Stimulated activated naive B cell treated with anti-CD40 and anti-IgM and Interleukin-4, amounts not matched to agents 10 μg/mL and 1 μg/mL and 100 μg/mL, for 72 hours (primary cell): ENCODE measurements at places on chromosomes 3 and 15.

DNA sequence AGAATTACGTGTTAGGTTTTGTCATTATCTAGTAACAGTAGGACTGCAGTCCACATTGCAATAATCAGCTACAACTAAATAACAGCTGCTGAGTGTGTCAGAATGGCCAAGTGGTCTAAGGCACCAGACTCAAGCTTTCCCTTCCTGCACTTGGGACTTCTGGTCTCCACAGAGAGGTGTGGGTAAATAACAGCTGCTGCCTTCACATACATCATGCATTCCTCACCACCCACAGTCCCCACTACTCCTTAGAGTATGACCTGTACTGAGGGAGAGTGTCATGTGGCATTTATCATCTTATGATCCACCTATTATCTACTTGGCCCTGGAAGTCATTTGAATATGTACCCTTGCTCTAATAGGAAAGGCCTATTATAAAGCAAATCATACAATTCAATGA is 22.2 kb upstream of the ZMAT3 start:
- no peak for DNase-seq

DNA sequence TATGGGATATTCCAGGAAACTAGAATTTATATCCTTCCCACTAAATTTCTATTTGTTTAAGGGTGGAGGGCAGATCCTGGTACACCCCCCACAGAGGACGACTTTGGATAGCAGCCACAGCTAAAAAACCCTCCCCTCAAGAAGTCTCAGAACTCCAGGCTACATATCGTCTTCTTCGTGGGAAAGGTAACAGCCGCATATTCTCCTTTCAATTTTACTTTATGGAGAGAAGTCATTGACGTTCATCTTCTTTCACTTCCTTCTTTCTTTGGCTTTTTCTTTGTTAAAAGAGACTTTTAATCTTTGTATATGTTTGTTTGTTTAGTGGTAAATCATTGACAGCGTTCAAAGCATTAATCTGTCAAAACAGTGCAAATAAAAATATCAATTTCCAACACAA is 36.3 kb downstream of the TRIP4 start:
- DNase-seq = no peak

GRCh38 chr3:43752905-43753304 is 62.2 kb downstream of the ABHD5 start:
- DNase-seq = no peak

DNA sequence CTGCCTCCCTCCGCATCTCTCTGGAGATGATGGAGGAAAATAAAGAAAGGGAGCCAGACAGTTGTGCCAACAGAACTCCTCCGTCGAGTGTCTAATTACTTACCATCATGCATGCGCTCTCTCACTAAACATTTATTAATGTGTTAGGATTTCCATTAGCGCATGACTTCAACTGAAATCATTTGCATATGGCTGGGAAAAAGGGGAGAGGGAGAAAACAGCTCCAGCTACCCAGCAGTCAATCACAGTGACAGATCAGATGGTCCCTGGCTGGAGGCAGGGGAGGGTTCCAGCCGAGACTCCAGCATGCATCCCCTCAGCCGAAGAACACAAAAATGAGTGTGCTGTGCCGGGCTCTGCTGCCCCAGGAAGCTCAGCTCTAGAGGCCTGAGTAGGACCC is 6.8 kb upstream of the RHO start:
- DNase-seq = no peak

- no peak for DNase-seq
Measured at GRCh38 chr15:62612771-62613170, 429.8 kb upstream of the TPM1 start.

DNA sequence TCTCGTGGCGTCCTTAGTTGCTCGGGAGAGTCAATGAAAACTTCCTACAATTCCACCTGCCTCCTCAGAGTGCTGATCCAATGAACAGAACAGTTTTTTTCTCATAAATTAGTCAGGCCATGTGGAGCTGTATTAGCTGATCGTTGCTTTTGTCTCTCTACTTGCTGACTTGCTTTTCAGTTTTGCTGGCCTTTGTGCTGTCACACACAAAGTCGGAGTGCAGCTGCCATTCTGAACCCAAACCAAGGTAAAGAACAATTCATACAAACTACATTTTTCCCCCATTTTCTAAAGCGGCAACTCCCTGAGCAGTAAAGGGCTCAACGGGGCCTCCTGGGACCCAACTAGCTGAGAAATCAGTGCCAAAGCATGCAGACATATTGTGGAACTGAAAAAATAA is 43.1 kb downstream of the MEIS2 start:
- DNase-seq = no peak

DNA sequence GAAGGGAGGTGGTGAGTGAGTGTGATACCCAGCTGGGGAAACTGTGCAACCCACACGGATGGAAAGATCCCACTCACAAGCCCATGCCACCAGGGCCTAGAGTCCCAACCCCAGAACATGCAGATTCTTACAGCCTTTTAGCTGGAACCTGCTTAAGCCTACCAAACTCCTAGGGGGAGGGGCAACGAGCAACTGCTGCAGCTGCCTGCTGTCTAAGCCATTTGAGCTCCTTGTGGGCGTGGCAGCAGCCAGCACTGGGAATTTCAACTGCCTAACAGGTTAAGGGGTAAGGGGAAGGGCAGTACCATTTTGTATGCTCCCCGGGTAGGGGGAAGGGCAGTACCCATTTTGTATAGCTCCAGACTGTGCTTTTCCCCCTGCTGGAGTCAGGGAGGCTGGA is 673.2 kb upstream of the BCHE start:
- no peak for DNase-seq

GRCh38 chr3:167929968-167930367 is 165.8 kb downstream of the GOLIM4 start:
- no peak for DNase-seq

DNA sequence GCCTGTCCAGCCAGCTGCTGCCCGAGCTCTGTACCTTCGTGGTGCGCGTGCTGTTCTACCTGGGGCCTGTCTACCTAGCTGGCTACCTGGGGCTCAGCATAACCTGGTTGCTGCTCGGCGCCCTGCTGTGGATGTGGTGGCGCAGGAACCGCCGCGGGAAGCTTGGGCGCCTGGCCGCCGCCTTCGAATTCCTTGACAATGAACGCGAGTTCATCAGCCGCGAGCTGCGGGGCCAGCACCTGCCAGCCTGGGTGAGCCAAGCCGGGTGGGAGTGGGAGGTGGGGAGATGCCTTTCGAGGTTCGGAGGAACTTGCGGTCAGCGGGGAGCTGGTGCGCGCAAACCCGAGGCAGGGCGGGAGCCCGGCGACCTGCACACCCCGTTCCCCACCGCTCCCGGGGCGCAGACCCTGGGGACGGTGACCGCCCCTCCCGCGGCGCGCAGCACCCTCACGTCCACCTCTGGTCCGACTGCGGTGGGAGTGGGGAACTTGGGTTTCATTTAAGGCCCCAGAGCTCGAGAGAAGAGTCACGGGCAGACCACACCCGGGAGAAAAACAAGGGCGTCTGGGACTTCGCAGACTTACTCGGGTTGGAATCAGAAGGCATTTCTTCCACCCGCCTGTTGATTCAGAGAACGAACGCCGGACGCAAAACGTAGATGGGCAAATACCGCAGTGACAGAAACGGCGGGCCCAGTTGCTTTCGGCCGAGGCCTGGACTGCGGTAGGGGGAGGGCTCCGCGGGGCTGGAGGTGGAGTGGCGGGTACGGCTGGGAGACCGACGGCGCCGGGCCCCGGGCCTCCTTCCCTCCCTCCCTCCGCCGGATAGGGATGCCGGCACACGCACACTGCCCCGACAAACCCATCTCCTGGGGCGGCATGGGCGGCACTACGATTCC is 708 bp downstream of the ESYT3 start:
- no peak for DNase-seq

- peak; percentile 77 for DNase-seq
Measured at GRCh38 chr15:70492240-70493177, 270.8 kb downstream of the UACA start.

GRCh38 chr3:107206141-107206540 is 171.1 kb upstream of the CCDC54 start:
- DNase-seq = no peak

GRCh38 chr15:31792611-31793199 is 237.6 kb upstream of the CHRNA7 start:
- no peak for DNase-seq

DNA sequence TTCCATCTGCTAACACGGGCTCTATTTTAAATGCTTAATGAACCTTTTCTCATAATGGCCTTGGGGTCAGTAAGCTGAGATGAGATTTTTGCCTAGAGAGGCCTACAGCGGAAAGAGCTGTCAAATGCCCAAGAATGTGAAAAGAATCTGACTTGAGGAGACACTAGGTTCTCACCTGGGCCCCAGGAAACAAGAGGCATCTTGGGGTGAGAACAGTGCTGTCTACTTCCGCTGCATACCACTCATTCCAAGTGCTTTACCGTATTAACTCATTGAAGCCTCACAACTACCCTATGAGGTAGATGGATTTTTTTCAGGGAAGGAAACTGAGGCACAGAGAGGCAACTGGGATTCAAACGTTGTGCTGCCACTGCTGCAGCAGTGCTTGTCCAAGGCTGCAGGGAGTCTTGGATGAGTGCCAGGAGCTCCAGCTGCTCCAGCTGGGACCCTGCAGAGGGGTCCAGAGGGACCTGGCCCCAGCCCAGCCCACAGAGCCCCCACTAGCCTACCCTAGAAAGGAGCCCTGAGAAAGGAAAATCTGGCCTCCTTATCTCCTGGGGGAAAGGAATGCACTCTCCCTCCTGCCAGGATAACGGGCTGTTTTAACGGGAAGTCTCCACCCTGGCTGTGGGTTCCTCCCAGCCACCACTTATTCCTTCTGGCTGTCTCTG is 68.4 kb downstream of the SLC12A8 start:
- no peak for DNase-seq

- DNase-seq = no peak
Measured at GRCh38 chr3:277873-278272, 81.3 kb downstream of the CHL1 start.

- DNase-seq = no peak
Measured at GRCh38 chr3:64885055-64885454, 197.3 kb upstream of the ADAMTS9 start.

GRCh38 chr3:12875857-12876836 is 34.8 kb upstream of the RPL32 start:
- no peak for DNase-seq

DNA sequence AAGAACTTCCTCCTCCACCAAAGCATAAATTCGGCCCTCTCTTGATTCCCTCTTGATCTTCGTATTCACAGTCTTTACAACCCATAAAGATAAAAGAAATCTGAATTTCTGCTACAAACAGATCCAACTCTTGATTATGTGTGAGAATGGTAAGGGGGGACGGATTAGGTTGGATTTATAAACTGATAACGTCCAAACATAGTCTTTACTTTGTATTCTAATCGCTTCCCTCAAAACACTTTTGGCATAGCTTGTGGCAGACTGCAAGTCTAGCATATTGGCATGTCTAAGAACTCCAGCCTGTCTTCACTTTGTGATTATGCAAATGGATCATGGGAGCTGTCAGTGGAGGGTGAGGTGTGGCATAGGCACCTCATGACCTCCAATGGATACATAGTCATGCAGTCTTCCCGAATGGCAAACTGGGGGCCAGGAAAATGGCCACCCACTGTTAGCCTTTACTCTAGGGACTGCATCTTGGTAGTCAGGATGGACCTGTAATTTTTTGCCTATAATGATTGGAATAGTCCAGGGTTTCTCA is 24.3 kb upstream of the GPR171 start:
- no peak for DNase-seq

DNA sequence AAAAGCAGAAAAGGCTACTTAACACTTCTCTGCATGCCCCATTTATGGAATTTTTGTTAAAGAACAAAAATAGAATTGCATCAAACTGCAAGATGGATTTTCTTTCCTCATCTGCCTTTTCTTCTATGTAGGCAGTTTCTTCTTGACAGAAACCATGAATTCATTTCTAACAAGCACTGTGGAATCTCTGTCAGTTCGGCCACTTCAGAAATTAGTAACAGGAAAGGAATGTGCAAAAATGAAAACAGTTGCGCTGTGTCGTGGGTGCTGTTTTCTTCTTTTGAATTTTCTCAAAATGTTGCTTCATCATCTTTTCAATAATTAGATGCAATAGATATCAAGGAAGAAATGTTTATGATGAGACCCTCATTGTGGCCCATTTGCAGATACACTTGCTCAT is 151.6 kb downstream of the FOXB1 start:
- no peak for DNase-seq

DNA sequence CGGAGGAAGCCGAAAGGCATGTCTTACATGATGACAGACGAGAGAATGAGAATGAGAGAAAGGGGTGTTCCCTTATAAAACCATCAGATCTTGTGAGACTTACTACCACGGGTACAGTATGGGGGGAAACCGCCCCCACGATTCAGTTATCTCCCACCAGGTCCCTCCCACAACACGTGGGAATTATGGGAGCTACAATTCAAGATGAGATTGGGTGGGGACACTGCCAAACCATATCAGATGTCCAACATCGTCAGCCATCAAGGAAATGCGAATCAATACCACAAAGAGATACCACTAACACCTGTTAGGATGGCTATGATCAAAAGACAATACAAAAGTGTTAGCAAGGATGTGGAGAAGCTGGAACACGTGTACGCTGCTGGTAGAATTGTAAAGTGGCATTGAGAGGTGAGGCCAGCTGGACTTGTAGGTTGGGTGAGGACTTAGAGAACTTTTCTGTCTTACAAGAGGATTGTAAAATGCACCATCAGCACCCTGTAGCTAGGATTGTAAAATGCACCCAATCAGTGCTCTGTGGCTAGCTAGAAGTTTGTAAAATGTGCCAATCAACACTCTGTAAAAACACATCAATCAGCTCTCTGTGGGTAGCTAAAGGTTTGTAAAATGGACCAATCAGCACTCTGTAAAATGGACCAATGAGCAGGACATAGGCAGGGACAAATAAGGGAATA is 37.5 kb downstream of the VGLL4 start:
- no peak for DNase-seq

DNA sequence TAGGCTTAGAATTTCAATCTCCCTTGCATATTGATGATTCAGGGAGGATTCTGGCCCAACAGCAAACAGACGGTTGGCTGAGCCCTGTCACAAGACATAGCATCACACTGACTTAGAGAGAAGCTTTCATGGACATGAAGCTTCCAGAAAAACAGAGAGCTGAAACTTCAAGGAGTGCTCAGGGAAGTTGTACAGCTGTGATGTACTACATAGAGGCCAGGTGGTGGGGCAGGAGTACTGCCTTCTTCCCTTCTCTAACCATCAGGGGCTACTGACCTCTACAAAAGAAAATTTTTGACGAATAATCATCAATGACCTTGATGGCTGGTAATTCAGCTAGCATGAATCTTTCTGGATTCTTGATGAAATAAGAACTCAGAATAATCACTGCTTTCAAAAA is 378.5 kb downstream of the ERC2 start:
- no peak for DNase-seq

DNA sequence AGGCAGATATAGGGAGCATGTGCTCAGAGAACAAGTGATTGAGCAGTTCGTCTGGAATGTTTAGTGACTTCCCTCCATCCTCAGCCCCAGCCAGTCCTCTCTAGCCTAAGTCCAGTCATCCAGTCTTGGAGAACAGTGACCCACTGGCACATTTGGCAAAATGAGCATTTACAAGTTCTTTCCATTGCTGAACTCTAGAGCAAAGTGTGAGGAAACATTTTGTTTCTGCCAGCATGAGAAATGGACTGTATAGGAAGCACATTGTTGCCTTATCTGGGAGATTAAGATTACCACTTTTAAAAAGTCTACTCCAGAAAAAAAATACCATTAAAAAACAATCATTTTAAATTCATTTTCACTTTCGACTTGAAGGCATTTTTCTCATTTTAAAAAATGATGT is 353.6 kb downstream of the SHQ1 start:
- DNase-seq = no peak
